ENCODE measurements at places on chromosomes 7 and 10.

- DNase-seq: no peak
Observed at GRCh38 chr7:44102846-44103565, 1.1 kb upstream of the AEBP1 start.

GRCh38 chr10:16968416-16969041 lies 151.3 kb upstream of the RSU1 start:
- DNase-seq: no peak

DNA sequence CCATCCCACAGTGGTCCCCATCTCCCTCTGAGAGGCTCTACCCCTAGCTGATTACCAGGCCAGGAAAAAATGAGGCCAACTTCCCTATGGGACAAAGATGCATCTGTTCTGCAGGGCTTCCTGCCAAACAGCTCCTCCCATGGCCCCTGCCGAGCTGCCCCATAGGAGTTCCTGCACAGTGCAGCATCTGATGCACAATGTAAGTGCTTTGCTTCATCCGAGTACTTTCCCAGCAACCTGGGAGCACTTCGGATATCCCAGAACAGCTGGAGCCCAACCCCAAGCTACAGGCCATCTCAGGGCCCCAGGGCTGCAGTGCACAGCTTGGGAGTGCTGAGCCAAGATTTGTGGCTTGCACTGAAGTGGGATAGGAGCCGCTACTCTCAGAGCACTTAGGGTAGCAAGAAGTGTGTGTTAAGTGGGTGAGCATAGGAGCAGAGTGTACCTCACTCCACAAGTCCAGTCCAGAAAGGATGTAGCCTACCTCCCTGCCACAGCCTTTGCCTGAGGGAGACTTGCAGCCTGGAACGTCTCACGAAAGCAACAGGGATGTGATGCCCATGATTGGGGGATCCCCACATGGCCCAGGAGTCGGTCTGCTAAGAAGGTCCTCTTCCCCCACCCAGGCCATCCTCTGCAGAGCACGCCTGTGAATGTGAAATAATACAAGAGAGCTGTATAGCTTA lies 209.6 kb upstream of the VWC2 start:
- no peak for DNase-seq

GRCh38 chr7:87218796-87219544 lies 562 bp downstream of the TMEM243 start:
- peak; percentile 42 for DNase-seq
